ENCODE measurements at places on chromosomes 2 and 18.

DNA sequence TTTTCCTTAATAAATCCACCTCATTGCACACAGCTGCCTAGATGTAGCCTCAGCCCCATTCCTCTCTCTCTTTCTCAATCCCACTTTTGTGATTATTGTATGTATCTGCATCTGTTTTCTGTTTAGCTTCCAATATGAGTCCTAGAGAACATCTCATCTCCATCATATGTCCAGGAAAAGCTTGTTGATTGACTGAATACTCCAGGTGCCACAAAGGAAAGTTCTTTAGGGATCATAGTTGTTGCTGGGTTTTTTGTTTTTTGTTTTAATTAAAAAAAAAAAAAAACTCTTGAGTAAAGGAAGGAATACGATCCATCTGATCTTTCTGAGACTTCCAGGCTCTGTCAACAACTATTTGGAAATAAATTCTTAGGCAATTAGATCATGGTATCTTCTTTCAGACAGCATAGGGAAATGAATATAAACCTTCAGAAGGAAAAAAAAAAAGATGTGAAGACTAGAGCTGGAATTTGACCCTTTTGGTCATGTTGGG is 42.5 kb downstream of the KIAA2012 start:
- DNase-seq, result no peak

DNA sequence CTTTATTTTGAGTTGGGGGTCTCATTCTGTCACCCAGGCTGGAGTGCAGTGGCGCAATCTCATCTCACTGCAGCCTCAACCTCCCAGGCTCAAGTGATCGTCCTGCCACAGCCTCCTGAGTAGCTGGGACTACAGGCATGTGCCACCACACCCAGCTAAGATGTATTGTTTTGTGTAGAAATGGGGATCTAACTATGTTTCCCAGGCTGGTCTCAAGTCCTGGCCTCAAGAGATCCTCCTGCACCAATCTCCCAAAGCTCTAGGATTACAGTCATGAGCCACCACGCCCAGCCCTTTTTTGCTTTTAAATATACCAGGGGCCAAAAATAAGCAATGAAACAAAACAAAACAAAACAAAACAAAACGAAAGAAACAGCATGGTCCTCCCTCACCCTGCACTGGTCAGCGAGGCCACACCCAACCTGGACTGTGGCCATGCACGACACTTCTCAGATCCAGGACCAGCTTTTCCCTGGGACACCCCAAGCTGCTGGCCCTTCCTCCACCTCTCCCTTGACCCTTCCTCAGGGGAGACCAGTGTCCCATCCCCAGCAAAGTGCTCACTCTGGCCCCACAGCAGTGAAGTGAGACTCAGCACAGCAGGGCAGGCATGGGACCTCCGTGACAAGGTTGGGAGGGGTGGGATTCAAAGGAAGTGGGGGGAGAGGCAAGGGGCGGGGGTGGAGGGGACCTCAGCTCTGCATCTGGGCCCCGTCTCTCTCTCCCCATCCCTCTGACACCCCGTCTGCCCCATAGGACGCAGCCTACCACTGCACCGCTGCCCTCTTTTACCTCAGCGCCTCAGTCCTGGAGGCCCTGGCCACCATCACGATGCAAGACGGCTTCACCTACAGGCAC is 23.5 kb downstream of the MAL start:
- no peak for DNase-seq

DNA sequence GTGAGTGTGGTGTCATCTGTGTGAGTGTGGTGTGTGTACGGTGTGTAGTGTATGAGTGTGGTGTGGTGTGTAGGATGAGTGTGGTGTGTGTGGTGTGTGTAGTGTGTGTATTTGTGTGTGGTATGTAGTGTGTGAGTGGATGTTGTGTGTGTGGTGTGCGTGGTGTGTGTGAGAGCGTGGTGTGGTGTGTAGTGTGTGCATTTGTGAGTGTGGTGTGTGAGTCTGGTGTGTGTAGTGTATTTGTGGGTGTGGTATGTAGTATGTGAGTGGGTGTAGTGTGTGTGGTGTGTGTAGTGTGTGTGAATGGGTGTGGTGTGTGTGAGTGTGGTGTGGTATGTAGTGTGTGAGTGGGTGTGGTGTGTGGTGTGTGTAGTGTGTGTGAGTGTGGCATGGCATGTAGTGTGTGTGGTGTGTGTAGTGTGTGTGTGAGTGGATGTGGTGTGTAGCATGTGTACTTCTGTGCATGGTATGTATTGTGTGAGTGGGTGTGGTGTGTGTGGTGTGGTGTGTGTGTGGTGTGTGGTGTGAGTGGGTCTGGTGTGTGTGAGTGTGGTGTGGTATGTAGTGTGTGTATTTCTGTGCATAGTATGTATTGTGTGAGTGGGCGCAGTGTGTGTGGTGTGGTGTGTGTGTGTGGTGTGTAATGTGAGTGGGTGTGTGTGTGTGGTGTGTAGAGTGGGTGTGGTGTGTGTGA is 227.8 kb downstream of the BCL2 start:
- no peak for DNase-seq

DNA sequence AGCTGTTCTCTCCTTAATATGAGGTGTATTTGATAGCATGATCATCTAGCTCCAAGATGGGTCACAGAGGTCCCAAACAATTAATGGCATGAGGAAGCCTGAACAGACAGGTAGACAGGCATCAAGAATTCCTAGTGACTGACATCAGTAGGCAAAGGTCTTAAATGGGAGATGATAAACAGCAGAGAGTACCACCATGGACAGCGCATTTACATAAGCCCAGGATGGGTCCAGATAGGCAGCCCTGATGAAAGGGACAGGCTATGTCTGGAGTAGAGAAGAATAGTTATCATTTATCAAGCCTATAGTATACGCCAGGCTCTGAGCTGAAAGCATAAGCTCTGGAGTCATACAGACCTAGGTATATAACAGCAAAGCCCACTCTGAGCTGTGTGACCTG is 434.7 kb upstream of the SETBP1 start:
- no peak for DNase-seq

DNA sequence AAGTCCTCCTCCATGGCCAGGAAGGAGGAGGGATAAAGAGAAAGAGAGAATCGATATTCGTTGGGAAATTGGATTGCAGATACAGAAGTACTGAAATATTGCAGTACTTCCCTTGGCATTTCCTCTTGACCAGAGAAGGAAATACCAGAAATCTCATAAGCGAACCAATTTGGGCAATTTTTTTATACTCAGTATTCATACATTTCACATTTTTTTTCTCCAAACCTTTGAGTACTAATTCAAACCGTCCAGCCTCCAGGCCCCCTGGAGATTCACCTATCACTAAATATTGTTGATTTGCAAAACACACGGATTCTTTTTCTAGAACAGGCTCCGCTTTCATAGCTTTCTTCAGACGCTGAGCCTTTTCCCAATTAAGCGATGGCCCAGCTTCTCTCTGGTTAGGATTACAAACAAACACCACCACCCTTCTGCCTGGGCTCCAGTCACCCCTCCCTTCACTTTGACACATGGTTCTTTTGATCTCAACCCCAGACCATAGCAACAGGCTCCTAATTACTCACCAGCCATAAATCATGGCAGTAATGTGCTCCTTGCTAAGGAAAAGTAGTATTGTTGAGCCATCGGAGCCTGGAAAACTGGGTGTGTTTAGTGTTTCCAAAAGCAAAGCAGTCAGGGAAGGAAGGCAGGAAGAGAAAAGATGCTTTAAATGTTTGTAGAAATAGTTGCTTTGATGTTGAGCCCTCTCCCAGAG is 138.4 kb upstream of the CCDC68 start:
- no peak for DNase-seq

Data from GOT3 (cell line).